ENCODE measurements at places on chromosomes 2 and 18.

- DNase-seq = no peak
Measured at GRCh38 chr2:142100139-142100873, 30.5 kb downstream of the LRP1B start.

DNA sequence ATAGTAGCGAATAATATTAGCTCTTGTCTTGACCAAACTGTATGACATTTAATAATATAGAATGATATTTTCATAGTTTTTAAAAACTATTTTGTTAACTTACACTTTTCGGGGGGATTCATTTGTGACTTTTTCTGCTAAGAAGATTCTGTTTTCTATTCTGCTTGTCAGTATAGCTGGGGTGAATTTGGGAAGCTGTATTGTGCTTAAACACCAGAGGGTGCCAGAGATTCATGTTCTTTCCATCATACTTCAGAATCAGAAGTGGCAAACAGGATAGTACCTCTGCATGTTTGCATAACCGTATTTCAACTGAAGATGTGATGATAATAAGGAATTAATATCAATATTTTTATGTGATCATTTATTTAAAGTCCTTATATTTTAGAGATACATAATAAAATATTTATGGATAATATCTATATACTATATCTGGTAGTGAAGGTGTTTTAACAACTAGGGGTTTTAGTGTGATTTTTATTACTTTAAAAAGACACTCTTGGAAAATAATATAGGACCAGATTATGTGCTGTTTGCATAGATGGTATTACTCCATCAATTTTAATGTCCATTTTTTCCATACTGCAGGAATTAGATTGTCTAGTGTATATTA, 81.0 kb downstream of the TAF4B start:
- DNase-seq = no peak

- DNase-seq = no peak
Measured at GRCh38 chr18:7206217-7206616, 24.7 kb upstream of the LRRC30 start.

GRCh38 chr18:47397671-47398319, 146.3 kb upstream of the SKOR2 start:
- DNase-seq = no peak

DNA sequence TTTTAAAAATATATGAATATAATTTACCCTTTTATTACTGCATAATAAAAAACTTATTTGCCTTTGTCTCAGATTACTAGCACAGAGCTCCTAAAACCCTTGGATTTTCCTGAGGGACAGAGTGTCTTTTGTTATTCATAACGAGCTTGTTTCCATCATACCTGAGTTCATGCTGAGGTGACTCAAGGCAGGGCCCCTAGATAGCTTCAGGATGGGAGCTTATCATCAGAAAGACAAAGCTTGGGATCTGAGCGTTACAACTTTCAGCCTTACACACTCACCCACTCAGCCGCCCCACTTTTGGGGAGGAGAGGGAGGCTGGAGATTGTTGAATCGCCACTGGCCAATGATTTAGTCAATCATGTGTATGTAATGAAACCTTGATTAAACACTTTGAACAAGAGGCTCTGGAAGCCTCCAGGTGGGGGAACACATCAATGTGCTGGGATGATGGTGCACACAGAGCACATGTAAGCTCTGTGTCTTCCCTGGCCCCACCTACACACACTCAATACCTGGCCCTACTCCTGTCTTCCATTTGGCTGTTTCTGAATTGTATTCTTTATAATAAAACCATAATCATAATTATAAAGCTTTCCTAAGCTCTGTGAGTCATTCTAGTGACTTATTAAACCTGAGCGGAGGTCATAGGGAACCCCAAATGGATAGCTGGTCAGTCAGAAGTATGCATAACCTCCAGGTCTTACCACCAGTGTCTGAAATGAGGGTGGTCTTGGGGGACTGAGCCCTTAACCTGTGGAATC, 28.5 kb upstream of the DNAH7 start:
- DNase-seq = no peak

DNA sequence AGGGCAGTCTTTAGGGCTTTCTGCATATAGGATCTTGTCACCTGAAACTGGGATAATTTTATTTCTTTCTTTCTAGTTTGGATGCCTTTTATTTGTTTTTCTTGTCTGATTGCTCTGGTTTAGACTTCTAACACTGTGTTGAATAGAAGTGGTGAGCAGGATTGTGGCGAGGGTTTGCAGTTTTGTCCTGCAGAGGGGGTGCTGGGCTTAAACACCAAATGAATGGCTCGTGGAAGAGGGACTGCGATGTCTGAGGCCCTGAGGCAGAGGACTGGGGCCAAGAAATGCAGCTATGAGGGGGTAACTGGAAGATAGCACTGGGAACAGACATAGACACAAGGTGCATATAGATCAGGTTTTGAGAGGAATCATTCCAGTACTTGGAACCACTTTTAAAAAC, 20.5 kb downstream of the UBE2F start:
- no peak for DNase-seq

GRCh38 chr18:28152754-28153153, 24.2 kb downstream of the CDH2 start:
- DNase-seq = no peak

DNA sequence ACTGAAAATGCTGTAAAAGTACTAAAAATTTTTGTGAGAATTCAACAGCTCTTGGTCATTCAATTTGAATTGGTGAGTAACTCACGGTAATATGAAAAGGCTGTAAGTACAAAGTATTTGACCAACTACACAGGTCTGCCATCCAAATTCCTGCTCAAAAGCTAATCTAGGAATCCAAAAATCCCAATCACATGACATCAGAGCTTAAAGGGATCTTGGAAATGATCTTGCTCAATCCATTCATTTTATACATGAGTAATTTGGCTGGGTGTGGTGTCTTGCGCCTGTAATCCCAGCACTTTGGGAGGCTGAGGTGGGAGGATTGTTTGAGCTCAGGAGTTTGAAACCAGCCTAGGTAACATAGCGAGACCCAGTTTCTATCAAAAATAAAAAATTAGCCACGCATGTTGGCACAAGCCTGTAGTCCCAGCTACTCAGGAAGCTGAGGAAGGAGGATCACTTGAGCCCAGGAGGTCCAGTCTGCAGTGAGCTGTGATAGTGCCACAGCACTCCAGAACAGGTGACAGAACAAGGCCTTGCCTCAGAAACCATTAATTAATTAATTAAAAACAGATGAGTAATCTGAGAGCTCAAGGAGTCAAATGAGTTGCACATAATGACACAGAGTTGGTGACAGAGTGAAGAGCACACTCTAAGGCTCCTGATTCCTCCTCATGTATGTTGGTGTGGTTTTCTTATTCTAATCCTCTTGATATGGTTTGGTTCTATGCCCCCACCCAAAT, 19.8 kb downstream of the SPIRE1 start:
- DNase-seq = no peak

DNA sequence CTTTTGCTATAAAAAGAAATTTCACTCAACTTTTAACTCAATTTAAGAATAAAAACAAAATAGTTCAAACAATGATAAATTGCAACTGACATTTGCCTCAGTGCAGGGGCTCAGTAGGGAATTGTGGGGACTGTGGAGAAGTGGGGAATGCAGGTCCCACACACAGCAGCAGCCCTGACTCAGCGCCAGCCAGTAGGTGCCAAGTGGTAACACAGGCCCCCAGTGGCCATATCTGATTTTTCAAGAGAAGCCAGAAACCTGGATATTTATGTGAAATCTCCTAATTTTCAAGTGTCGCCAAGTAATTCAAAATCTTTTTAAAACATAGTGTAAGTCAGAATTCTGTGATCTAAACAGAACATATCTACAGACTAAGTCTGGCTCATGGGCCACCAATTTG, 186.3 kb downstream of the EN1 start:
- DNase-seq = no peak

DNA sequence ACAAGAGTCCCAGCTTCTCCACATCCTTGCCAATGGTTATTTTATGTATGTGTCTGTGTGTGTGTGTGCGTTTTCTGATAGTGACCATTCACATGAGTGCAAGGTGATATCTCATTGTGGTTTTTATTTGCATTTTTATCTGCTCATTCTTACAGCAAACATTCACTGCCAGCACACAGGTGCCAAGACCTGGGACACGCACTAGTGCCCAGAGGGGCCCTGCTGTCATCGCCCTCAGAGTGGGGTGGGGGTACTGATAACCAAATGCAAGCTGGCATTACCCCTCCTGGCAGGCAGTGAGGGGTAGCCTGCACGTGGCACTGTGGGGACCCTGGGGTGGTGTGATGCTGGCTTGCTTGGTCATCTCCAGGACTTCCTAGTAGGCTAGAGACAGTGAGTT, 285.4 kb downstream of the LPIN1 start:
- no peak for DNase-seq

DNA sequence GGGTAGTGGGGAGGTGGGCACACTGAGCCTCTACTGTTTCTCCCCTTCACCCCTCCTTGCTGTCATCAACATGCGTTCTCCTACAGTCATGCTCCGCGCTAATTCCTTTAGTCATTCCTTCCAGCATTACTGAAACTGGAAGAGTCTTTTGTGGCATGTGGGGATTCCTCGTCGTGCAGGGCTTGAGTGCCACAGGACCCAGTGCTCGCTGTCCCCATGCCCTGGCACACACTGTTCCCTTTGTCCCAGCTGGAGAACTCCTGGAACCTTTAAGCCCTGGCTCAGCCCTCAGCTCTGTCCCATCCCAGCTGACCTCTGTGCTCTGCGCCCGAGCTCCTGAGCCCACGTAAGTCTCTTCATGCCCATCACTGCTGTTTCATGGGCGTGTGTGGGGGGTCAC, 42.1 kb downstream of the ODC1 start:
- no peak for DNase-seq

DNA sequence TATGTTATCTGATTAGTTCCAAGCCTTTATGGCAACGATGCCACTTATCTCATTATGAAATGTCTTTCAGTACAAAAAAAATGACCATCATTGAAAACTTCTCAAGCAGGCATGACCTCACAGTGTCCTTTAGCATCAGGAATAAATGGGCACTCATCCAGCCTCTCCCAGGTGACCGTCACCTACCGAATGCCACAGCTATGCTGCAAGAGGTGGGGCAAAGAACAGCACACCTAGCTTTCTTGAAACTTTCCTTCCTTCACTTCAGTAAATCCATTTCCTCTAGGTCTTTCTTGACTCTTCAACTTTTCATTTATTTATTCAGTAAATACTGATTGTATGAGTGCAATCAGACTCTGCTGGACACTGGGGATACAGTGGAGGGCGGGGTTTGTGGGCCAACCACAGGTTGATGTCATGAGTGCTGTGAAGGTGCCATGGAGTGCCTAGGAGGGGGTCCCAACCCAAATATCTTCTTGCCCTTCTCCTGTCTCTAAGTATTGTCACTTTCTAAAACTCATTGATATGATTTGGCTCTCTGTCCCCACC, 54.3 kb upstream of the HK2 start:
- no peak for DNase-seq

- DNase-seq = no peak
Measured at GRCh38 chr2:189504238-189504637, 63.0 kb downstream of the WDR75 start.

DNA sequence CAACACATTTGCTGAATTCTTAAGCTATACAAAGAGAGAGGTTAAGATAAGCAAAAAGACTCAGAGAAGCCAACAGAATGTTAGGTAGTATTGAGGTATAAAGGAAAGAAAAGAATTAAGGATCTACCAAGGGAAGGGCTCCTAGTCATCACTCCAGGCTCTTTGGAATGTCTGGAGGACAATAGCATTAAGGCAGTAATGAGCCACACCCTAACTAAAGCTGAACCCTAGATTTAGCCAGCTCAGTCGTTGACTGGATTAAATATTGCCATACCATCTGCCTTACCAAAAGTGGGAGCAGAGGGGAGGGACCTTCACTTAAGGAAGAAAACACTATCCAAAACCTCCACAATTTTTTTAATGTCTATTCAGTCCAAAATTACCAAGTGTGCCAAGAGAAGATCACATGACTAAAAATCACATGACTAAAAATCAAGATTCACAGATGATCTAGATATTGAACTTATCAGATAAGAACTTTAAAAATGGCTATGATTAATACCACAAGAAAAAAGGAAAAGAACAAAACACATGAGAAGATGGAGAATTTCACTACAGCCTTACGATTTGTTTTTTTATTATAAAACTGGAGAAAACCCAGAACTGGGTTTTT, 59.7 kb downstream of the EXOC6B start:
- no peak for DNase-seq

DNA sequence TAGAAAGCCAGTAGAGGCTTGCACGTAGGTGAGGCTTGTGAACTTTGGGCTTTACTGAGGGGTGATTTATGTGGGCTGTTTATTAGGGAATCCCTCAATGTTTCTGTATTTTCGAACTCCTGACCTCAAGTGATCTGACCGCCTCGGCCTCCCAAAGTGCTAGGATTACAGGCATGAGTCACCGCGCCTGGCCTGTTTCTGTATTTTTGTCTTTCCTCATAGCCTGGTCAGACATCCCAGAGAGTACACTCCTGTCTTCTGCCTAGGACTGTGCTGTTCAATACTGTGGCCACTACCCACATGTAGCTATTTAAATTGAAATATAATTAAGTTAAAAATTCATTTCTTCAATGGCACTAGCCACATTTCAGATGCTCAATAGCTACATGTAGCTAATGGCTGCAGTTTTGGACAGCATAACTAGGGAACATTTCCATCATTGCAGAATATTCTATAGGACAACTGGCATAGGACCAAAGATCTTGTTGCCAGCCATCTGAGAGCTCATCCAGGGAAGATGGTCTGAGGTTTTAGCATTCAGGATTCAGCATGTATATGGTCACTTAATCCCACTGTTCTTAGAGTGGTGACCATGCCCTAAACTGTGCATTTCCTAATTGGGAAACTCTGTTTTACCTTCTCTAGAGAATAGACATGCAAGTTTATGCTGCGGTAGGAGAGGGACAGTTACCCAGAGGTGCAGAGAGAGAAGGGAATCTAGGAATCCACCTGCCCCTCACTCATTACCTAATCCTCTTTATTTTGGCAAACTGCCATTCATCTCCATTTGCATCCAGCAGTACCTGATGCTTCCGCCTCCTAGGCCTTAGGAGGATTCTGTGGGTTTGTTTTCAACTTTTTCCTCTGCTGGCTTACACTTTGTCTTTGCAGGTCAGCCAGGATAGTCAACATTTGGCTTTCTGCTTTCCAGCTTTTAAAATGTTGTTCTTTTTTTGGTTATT, 64.4 kb downstream of the LCLAT1 start:
- no peak for DNase-seq

DNA sequence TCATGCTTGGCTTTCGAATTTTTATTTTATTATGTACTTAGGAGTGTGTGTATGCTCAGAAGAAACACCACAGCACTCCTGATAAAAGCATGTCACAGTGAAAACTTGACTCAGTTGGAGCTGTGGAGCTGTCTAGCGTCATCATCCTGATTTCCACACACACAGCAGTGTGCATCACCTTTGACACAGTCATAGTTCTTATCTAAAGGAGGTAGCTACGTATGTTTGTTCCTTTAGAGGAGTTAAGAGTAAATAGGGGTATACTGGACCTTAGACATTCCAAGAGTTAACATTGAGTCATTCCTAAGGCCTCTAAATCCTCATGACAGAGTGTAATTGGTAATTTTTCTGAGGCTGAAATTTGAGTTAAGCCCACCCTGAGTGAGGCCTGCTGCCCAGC, 96.9 kb downstream of the PHLPP1 start:
- no peak for DNase-seq

GRCh38 chr2:197914778-197915177, 110.4 kb downstream of the PLCL1 start:
- no peak for DNase-seq

GRCh38 chr18:49525981-49526380, 35.9 kb upstream of the LIPG start:
- DNase-seq = no peak

- DNase-seq = no peak
Measured at GRCh38 chr18:80067321-80067720, 33.1 kb downstream of the RBFA start.

Measured in activated CD4-positive, alpha-beta T cell treated with anti-CD3 and anti-CD28 coated beads, Interleukin-2, amount 50 U/mL, for 4 hours (primary cell).